ENCODE measurements at places on chromosomes 13 and 19.
A peak's percentile ranks its signal among the peaks of the same experiment; 100 is the strongest.

GRCh38 chr19:43555185-43555770 lies 20.0 kb downstream of the XRCC1 start:
- DNase-seq: peak; percentile 66

GRCh38 chr13:34175551-34175950 lies 357.6 kb downstream of the RFC3 start:
- DNase-seq: no peak

GRCh38 chr13:88246239-88246638 lies 575.1 kb downstream of the SLITRK5 start:
- DNase-seq: no peak

DNA sequence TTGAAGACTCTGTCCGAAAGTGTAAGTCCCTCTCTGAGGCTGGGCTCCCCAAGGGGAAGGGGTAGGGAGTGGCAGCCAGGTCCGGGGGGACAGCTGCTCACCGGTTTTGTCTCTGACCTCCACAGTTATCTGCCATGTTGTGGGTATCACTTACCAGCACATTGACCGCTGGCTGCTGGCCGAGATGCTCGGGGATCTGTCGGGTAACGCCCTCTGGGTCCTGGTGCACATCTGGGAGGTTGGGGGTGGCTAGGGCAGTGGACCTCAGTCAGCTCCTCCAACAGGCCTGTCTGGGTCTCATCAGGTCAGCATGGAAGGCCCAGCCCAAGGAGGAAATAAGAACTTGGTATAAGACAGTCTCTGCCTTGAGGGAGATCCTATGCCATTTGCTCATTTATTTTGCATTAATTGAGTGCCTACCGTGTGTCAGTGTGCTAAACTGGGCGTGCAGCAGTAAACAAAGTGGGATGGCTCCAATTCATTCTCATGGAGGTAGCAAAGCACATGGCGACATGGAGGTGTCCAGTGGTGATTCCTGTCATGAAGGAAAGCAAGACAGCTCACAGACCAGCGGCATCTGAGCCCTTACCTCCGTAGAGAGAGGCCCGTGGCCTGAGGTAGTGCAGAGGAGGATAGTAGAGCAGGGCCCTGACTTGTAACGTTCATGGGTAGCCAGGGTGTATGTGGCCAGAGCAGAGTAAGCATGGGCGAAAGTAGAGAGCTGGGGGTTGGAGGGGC lies 13.7 kb downstream of the EIF3K start:
- DNase-seq: no peak

DNA sequence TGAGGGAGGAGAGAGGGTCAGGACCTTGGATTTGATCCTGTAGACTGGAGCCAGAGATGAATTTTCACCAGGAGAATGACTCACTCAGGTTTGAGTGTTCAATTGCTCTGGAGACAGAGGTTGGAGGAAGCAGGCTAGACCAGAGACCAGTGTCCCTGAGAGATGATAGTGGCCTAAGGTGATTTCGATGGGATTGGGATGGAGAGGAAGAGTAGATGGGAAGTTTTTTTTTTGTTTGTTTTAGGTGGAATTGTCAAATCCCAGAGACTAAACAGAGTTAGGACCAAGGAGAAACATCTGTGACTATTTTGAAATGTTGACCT lies 2.3 kb downstream of the CEBPG start:
- no peak for DNase-seq

GRCh38 chr19:29896802-29897201 lies 45.2 kb upstream of the URI1 start:
- DNase-seq: no peak

DNA sequence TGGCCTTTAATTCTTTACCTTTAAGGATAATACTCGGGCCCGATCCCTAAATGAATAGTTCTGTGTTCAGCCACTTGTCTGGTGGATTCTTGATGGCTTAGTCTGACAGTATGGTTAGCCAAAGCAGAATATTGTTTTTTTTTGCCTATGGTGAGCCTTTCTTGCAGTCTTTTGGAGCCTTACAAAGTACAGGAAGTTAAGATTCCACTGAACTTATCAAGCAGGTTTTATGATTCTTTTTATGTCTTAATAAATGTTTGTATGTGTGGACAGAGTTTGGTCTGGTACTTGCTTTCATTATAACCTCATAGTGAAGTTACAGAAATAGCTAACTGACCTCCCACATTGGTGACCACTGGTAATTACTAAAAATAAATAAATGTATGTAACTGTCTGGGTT lies 17.1 kb downstream of the PCCA start:
- DNase-seq: no peak

GRCh38 chr19:8052464-8052859 lies at the start of gene CCL25:
Gene CCL25, plus strand, starts transcription at chr19:8052760. Its CDS starts 290 bp downstream, at chr19:8053050.
- DNase-seq: no peak

GRCh38 chr13:90750021-90750420 lies 597.5 kb upstream of the MIR17HG start:
- no peak for DNase-seq

GRCh38 chr13:64333888-64334287 lies 2896.2 kb downstream of the PCDH9 start:
- no peak for DNase-seq

DNA sequence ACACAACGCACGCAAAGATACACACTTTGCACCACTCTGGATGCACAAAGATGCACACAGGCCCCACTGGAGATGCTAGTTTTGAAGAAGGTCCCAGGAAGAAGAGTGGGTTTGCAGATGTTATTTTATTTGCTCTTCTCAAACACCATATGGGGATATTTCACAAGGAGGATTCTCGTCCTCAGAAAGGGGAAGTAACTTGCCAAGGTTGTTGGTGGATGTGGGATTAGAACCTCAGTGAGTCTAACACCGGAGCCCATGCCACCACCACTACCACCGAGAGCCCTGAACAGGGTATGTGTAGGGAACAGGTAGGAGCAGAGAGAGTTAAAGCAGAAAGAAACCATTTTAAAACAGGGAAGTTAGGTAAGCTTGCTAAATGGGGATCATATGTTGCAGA lies 9.6 kb upstream of the CEACAM6 start:
- DNase-seq: no peak

DNA sequence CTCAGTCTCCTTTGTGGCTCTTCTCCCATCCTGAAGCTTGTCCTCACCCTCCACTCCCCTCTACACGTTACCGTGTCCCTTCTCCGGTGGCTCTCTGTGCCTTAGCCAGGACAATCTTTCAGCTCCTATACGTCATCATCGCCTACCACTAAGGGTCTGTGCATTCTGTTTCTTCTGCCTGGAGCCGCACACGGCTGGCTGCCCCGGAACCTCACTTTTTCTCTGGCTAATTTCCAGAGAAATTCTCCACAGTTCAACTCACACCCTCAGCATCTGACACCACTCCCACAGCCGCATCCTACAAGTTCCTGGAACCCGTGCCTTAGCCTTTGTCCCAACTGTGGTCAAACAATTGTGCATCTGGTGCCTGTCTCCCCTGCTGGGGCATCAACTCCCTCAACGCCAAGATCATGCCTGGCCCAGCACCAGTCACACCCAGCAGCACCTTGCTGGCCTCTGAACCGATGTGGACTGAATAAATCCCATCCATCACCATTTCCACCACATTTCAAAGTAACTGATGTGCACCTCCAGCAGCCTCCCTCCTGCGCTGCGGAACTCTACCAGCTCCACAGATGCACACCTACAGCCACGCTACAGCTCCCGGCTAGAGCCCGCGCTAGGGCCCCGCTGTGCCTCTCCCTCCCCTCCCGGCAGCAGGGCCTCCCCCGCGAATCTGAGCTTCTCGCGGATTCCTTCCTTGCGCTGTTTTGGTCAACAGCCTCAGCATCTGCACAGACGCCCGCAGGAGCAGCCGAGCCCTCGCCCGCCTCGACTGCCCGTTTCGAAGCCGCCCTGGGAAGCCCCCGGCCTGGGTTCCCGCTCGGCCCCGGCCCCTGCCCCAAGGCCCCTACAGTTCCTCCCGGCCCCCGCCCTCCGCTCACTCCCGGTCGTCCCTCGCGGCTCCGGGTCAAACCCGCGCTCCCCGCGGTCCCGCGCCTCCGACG lies 689 bp downstream of the DCUN1D2 start:
- peak; percentile 14 for DNase-seq

- peak; percentile 30 for DNase-seq
Measured at GRCh38 chr19:50486823-50487515, 10.3 kb upstream of the GARIN5A start.

GRCh38 chr13:75689686-75690085 lies 53.6 kb downstream of the LMO7 start:
- DNase-seq: no peak
